EL (cell line): ENCODE measurements at places on chromosomes 5 and 9.

GRCh38 chr9:98900725-98901124, 43.0 kb upstream of the COL15A1 start:
- DNase-seq: no peak

DNA sequence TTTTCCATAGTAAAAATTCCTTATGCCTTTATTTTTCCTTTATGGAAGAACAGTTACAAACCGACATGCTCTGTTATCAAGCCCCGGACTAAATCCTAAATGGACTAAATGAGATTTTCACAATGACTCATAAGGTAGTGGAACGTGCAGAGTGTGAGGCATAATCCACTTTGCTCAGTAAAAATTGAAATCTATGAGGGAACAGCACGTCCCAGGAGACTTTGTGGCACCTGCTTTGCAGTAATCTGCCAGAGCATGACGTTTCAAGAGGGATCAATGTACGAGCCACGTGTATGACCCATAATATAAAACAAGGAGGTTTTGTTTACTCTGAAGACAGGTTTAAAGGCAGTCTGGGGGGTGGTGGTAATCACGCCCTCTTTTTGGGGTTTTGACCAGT, 83.8 kb upstream of the GNA14 start:
- no peak for DNase-seq

GRCh38 chr5:73822989-73823339, 197.0 kb downstream of the ARHGEF28 start:
- DNase-seq: no peak

GRCh38 chr5:133921979-133922378, 46.4 kb downstream of the C5orf15 start:
- no peak for DNase-seq

DNA sequence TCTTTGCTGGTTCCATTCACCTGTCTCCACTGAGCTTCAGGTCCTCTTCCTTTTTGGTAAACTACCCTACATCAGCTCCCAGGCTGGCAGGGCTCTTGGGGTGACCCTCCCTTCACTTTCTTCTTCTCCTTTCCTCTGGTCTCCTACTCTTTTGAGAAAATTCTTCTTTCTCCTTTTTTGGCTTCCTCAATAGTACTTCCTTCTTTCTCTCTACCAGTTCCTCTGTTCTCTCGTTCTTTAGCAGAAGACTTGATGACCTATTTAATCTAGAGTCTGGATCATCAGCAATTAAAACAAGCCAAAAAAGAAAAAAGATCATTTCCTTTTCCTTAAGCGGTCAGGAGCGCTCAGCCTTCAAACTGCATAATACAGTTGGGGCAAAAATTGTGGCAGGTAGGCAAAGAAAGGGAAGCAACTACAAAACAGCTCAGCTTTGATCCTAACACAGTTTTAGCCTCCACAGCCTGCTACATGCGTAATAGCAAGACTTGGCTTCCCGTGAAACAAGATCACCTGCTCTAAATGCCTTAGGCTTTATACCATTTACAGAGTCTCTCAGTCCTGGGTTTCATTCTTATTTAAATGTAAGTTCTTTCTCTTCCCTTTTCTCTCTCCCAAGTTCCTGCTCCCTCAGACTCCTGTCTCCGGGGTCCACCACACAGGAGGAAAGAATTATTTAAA, 14.0 kb upstream of the GSN start:
- DNase-seq: no peak

DNA sequence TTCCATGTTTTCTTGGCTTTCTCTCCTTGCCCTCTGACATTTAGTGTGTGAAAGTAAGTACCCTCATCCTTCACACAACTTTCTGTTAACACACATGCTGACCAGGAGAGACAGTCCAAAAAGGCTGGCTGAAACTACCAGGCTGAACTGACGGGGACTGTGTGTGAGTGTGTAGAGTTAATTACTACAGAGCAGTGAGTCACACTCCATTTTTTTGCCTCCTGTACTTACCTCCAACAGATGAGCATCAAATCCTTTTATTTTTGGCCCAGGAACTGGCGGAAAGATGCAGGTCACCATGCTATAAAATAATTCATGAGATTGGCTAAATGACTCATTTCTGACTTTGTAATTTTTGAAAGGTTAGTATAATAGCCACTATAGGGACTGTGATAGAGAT, 20.2 kb upstream of the AGXT2 start:
- DNase-seq: no peak
